RPMI8226 (cell line): ENCODE measurements at places on chromosomes 4 and X.

GRCh38 chr4:163613383-163613782 is 118.9 kb downstream of the TMA16 start:
- DNase-seq: no peak

DNA sequence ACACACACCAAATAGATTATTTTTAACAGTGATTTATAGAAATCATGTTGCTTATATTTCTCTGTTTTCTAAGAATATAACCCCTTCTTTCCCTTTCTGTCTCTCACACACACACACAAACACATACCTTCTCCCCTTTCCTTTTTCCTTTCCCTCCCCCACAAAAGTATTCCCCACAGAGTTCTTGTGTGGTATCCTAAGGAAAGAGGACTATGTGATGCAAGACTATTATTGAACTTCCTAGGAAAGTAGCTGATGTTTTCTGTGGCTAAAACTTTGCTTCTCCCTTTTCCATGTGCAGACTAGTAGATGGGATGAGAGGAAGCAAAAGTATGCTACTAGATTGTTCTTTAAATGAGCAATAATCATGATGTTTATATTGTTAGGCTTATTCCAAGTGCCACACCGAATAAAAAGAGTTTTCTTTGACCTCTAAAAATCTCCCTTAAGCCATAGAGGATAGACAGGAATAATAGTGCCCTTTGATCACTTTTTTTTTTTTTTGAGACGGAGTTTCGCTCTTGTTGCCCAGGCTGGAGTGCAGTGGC is 38.7 kb downstream of the CPEB2 start:
- no peak for DNase-seq

DNA sequence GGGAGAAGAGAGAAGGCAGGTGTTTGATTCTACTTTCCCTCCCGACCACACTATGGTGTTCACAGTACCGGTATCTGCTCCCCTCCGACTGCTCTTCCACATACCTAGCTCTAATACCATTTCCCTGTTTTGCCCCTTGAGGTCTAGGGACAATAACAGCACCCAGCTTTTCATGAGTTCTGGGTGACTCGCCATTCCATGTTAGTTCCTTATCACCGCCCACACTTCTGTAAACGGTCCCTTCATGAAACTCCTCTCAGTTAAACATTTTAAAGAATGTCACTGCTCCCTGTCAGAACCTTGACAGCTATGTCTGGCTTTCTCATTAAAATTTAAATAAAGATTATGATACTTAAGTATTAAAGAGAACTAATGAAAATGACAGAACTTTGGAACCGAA is 136.7 kb downstream of the ADAMTS3 start:
- DNase-seq: no peak

DNA sequence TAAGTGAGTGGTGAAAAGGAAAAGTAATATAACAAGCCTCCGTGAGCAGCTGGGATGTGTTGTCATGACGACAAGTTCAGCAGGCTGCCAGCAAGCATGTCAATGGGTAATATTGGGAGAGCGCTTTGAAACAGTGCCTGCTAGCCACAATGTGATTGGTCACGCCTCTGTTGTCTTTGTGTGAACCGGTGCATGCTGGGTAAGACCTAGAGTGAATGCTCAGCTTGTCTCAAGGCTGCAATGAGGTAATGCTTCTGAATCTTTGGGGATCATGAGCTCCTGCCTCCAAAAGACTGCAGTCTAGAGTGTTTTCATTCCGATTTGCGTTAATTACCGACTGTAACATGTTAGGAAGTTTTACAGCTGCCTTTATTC is 54.9 kb downstream of the STOX2 start:
- DNase-seq: no peak
